ENCODE measurements at places on chromosomes 16 and 17. TPM values are rescaled to one million over a fixed set of nuclear protein-coding genes. Genes with fewer than 3 reads are reported as not detected.
A peak's percentile ranks its signal among the peaks of the same experiment; 100 is the strongest.

Gene TEKT1
- not detected for total RNA-seq

DNA sequence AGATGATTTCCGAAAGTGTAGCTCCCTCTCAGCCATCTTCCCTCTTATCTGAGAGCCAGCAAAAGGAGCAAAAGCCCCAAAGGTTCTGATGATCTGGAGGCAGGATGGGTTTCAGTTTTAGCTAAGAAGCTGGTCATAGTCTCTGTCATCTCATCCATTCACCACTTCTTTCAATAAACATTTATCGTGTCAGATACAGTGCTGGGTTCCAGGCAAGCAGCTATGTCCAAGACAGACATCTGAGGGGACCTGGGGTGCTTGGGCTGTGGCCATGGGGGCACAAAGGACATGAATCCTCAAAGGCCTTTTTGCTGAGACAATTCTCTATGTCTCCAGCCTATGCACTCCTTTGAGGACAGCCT, 1.0 kb upstream of the ETV4 start:
- H3K4me3 ChIP-seq: peak overlapping the region; percentile 76

DNA sequence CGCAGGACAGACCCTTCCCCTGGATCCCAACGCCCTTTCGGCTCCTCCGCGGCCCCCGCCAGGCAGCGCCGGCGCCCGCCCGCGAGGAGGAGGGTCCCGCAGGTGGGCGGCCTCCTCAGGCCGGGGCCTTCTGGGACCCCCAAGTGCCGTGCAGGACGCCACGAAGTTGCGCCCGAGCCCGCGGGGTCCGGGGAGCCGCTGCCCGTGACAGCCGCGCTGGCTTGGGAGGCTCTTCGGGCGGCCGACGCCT, 504 bp downstream of the ERN1 start:
- H3K27ac ChIP-seq: no peak overlapping the region
- DNase-seq: no peak
- no peaks in the 10 kb centered on the region for H3K27me3 ChIP-seq
- H3K4me3 ChIP-seq: peak overlapping the region; percentile 90

Gene VTN
- total RNA-seq: not detected

GRCh38 chr17:32927724-32928585, at the start of gene TMEM98:
TMEM98 (plus strand) TSS chr17:32928153; CDS start chr17:32931529, 3,376 bp downstream.
- DNase-seq: no peak
- peaks cover 20% of the 10 kb centered on the region for H3K27me3 ChIP-seq
- H3K4me3 ChIP-seq: peak within 1 kb of the TSS; percentile 57

- no peak overlapping the region for H3K4me3 ChIP-seq
- H3K27ac ChIP-seq: no peak overlapping the region
- H3K36me3 ChIP-seq: peaks cover 26% of the 10 kb centered on the region
- H3K4me1 ChIP-seq: peaks cover 23% of the 10 kb centered on the region
Measured at GRCh38 chr17:76567634-76568432, 17.8 kb downstream of the ST6GALNAC2 start.

DNA sequence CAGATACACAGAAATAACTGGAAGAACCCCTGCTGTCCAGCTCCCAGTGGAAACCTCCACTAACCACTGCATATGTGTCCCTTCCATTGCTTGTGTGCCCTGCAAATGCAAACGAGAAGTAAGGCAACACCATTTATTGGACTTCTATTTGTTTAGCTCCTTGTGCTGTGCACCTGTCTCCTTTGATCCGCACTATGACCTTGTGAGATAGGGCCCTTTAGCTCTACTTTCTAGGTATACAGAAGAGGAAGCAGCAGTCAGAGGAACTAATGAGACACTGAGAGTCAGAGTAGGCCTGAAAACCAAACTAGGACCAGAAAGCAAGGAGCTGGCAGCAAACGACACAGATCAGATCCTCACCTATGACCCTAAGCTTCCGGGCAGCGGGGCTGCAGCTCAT, 22.4 kb downstream of the SOX9 start:
- no peak overlapping the region for H3K4me3 ChIP-seq
- no peaks in the 10 kb centered on the region for H3K4me1 ChIP-seq
- H3K36me3 ChIP-seq: no peaks in the 10 kb centered on the region
- DNase-seq: no peak
- peaks cover 2% of the 10 kb centered on the region for H3K27me3 ChIP-seq

GRCh38 chr17:39737206-39737759, 455 bp upstream of the GRB7 start:
- H3K36me3 ChIP-seq: no peaks in the 10 kb centered on the region
- no peak overlapping the region for H3K27ac ChIP-seq
- H3K4me1 ChIP-seq: peaks cover 23% of the 10 kb centered on the region
- H3K27me3 ChIP-seq: peaks cover 15% of the 10 kb centered on the region
- DNase-seq: no peak

DNA sequence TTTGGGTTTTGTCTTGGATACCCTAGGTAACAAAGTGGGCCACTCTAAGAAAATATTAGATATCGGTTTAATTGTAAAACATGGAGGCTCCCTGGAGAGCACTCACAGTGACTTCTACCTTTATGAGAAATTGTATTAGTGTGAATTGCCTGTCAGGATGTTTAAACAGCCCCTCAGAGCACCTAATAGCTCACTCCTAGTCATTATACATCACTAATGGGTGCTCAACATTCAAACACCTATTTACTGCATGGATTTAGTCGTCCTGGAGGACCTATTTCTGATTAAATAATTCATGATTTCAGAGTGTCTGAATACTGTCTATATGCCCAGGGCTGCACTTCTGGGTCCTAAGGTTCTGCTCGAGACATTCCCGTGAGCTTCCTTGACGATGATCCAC, 430.2 kb upstream of the EEF2KMT start:
- H3K36me3 ChIP-seq: no peaks in the 10 kb centered on the region
- no peak overlapping the region for H3K4me3 ChIP-seq
- H3K27ac ChIP-seq: no peak overlapping the region
- peaks cover 5% of the 10 kb centered on the region for H3K27me3 ChIP-seq
- DNase-seq: no peak

DNA sequence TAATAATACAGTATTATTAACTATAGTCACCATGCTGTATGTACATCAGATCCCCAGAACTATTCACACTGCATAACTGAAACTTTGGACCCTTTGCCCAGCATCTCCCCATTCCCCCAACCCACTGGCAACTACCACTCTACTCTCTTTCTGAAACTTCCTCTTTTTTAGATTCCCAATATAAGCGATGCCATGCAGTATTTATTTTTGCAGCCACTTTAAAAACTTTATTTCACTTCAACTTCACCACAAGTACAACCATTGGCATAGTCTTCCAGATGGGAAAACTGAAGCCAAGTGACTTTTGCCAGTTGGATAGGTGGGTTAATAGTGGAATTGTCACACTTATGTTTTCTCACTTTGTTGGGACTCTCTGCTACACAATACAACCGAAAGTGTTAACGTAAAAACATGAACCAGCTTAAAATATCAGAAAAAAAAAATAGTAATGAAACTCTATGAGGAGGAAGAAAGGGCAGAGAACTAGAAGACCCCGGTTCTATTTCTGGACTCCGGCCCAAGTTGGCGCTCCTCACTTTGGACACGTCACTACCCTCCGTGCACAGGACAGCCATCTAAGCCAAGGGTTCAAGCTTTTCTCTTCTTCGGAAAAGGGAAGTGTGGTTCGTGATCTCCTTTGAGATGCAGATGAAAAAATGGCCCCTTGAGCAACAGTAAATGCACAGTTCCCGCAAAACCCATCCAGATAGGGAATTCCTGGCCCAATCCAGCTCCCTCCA, 743 bp downstream of the SHCBP1 start:
- H3K27me3 ChIP-seq: peaks cover 10% of the 10 kb centered on the region
- peaks cover 14% of the 10 kb centered on the region for H3K4me1 ChIP-seq
- no peak overlapping the region for H3K27ac ChIP-seq
- peak overlapping the region; percentile 94 for H3K4me3 ChIP-seq
- DNase-seq: peak; percentile 14

- DNase-seq: peak; percentile 39
- H3K4me3 ChIP-seq: no peak overlapping the region
- H3K27ac ChIP-seq: peak overlapping the region; percentile 66
- peaks cover 23% of the 10 kb centered on the region for H3K4me1 ChIP-seq
Measured at GRCh38 chr16:70252355-70252988, 732 bp upstream of the EXOSC6 start.

DNA sequence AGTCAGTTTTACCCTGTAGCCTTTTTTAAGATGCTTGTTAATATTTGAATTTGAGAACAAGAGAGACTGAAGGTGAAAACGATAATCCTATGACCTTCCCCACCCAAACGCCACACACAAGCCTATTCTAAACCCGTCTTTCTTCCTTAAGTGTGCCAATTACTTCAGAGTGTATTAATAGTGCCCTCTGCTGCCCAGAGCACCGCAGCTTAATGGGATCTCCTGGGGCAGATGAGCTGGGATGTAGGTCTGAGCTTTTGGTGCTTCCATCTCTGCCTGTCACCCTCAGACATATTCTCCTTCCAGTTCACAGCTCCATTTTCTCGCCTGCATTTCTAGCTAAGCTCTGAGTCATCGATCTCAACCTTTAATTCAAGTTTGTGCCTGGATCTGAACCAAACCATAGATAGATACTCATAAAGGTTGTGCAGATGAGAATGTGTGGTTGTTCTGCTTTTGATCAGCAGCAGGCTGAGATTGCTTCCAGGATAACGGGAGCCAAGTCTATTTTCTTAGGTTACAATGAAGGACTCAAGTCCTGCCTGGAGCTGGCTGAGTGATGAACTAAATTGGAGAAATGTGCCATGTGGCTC, 46.4 kb upstream of the CDH13 start:
- no peak overlapping the region for H3K27ac ChIP-seq
- H3K36me3 ChIP-seq: no peaks in the 10 kb centered on the region
- peaks cover 5% of the 10 kb centered on the region for H3K27me3 ChIP-seq
- H3K4me3 ChIP-seq: no peak overlapping the region
- DNase-seq: peak; percentile 6

Gene CCDC40
- not detected for total RNA-seq

Gene CSF3
- not detected for total RNA-seq

- H3K36me3 ChIP-seq: no peaks in the 10 kb centered on the region
- H3K4me1 ChIP-seq: no peaks in the 10 kb centered on the region
- DNase-seq: no peak
- H3K27ac ChIP-seq: no peak overlapping the region
Measured at GRCh38 chr17:5769593-5770354, 185.5 kb upstream of the NLRP1 start.

Gene SPN
- 53.2 TPM for total RNA-seq

Gene CDRT15
- total RNA-seq: not detected

Gene ARL5C
- total RNA-seq: not detected

DNA sequence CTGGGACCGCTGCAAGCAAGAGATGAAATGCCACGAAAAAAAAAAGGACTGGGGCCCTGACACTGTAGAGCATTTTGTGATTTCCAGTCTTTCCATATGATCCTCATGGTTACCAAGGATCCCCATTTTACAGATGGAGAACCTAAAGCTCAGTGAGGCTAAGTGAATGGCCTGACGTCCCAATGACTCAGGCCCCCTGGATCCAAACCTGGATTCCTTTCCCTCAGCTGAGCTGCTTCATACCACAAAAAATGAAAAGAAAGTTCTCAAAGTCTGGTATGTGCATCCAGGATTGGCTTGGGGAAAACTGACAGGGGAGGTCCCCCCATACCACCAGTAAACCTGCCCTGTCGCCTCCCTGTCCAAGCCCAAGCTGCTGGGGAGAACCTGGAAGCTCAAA, 80.5 kb downstream of the TEX14 start:
- no peak overlapping the region for H3K4me3 ChIP-seq
- no peak for DNase-seq
- H3K27me3 ChIP-seq: no peaks in the 10 kb centered on the region
- H3K27ac ChIP-seq: no peak overlapping the region
- no peaks in the 10 kb centered on the region for H3K36me3 ChIP-seq

GRCh38 chr17:50056217-50056960, 479 bp downstream of the ITGA3 start:
- peak; percentile 88 for DNase-seq
- no peak overlapping the region for H3K27ac ChIP-seq
- H3K36me3 ChIP-seq: no peaks in the 10 kb centered on the region
- H3K4me3 ChIP-seq: peak overlapping the region; percentile 87

Gene KCNJ18
- total RNA-seq: not detected

DNA sequence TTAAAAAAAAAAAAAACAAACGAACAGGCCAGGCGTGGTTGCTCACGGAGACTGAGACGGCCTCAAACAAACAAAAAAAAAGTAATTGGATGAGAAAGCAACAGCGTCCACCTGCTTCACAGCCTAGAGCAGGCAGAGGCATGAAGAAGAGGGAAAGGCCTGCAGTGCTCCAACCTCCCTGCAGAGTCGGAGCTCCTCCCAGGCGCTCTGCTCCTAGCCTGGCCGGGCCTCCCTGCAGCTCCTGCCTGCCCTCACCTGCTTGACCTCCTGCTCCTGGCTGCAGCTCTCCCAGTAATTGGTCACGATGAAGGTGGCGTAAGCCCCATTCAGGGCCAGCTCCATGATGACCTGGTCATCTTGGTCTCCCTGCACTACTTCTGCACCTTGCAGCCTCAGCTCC, 5.5 kb downstream of the NMRAL1 start:
- no peak overlapping the region for H3K4me3 ChIP-seq
- peaks cover 17% of the 10 kb centered on the region for H3K36me3 ChIP-seq
- no peak for DNase-seq
- H3K4me1 ChIP-seq: peaks cover 15% of the 10 kb centered on the region

DNA sequence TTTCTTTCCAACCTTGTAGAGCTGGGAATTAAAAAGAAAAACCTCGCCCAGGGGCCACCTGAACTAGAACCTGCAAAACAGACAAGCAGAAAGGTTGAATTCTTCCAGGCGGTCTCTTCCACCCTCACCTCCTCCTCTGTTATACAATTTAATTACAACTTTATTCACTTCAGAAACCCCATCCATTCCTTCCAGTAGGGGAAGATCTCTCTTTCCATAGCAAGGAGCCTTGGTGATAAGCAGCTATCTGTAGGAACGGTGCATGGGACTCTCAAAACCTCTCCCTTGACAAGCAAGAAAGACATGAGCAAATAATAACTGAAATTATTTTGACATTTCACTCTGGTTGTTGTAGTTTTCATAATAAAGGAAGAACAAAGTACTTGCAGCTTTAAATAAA, 176.0 kb downstream of the RBFOX1 start:
- no peaks in the 10 kb centered on the region for H3K27me3 ChIP-seq
- DNase-seq: no peak
- H3K4me3 ChIP-seq: no peak overlapping the region
- no peak overlapping the region for H3K27ac ChIP-seq
- no peaks in the 10 kb centered on the region for H3K4me1 ChIP-seq

DNA sequence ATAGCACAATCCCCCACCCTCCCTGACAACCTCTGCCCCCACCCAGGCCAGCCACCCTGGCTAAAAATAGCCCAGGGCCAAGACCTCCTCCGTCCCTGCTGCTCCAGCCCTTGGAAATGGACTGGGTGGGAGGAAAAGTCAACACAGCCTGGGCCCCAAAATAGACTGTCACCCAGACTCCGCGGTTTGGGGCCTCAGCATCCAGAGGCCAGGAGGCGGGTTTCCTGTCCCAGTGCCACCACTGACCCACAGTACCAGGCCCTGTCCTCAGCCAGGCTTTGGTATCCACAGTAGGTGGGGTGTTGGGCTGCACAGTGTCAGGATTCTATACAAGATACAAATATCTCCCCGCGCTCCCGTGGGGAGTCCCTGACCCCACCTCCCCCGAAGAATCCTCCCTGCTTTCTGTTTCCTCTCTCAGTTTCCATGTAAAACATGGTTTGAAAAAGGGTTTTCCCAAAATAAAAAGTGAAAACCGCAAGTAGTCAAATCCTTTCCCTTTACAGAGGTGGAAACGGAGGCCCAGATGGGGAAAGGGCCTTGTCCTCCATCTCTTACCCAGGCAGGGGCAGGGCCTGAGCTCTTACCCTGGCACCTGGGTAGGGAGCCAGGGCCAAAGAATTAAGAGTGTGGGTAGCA, 20.1 kb downstream of the CPNE2 start:
- no peaks in the 10 kb centered on the region for H3K36me3 ChIP-seq
- no peak overlapping the region for H3K27ac ChIP-seq
- no peak for DNase-seq
- H3K4me1 ChIP-seq: peaks cover 1% of the 10 kb centered on the region
- no peaks in the 10 kb centered on the region for H3K27me3 ChIP-seq

All from activated naive CD4-positive, alpha-beta T cell treated with anti-CD3 and anti-CD28 coated beads for 36 hours (primary cell).